Activated CD4-positive, alpha-beta T cell treated with anti-CD3 and anti-CD28 coated beads for 24 hours (primary cell): ENCODE measurements at places on chromosomes 4 and X.

GRCh38 chr4:177097291-177097690, 212.4 kb upstream of the NEIL3 start:
- DNase-seq: no peak

DNA sequence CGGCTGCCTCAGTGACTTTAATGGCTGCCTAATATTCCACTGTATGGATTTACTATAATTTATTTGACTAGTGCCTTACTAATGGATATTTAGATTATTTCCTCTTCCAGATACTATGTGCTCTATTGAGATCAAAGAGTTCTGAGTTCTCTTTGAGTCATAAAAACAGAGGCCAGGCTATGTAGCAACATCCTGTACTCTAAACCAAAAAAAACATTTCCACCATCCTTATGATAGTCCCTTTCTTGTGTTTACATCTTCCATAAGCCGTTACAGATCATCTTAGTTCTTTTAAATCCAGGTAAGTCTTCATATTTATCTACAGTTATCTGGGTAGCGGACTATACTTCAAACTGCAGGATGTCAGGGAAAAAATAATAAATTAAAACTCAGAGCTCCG, 56.6 kb upstream of the TMEM184C start:
- no peak for DNase-seq

GRCh38 chr4:148057984-148058859, 326.3 kb downstream of the ARHGAP10 start:
- no peak for DNase-seq

DNA sequence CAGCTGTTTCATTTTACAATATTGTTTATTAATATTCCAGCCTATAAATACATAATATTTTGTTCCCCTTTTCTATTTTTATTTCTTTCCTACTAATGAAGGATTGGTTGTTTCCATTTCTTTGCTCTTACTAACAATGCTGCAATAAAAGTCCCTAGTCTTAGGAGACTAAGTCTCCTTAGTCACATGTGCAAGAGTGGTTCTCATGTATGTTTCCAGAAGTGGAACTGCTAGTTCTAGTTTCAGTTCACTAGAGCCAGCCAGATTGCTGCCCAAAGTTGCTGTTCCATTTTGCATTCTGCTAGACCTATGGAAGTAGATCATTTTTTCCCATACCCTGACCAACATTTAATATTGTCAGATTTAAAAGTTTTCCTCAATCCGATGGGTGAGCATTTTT, 44.3 kb downstream of the CNGA1 start:
- no peak for DNase-seq

GRCh38 chr4:139594591-139595185, 38.7 kb upstream of the SETD7 start:
- DNase-seq: no peak

DNA sequence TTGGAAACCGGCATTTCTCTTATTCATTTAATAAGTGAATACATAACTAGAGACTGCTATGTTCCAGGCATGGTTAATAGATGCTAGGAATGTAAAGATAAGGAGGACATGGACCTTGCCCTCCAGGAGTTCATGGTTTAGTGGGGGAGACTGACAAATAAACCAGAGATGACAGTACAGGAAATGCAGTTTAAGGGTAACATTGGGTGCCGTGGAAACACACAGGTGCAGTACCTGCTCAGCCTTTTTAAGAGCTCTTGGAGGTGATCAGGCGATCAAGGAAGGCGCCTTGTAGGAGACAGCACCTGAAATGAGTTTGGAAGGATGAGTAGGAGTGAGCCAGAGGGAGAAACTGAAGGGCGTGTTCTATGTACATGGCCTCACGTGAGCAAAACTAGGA, 145.8 kb downstream of the AASDH start:
- no peak for DNase-seq

- DNase-seq: peak; percentile 21
Observed at GRCh38 chr4:37453281-37453998, 208.9 kb downstream of the NWD2 start.

DNA sequence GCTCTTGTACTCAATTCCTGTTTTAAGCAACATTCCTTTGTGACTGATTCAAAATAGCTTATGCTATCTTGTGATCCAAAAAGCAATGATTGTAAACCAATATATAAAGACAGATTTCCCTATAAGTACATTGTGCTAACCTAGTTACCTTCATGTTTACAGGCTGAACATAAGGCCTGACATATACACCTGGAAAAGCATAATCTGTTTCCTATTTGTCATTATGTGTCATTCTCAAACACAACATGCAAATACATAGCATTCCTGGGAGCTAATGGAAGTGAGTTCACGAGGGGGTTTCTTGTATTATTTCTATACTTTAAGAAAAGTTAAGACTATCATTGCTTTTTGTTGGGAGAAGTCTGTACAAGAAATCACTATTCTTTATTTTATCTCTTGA, 638.1 kb upstream of the AGA start:
- no peak for DNase-seq

- no peak for DNase-seq
Observed at GRCh38 chrX:99142745-99143144, 1267.3 kb downstream of the PCDH19 start.

- no peak for DNase-seq
Observed at GRCh38 chr4:41394481-41394894, 137.8 kb downstream of the UCHL1 start.

DNA sequence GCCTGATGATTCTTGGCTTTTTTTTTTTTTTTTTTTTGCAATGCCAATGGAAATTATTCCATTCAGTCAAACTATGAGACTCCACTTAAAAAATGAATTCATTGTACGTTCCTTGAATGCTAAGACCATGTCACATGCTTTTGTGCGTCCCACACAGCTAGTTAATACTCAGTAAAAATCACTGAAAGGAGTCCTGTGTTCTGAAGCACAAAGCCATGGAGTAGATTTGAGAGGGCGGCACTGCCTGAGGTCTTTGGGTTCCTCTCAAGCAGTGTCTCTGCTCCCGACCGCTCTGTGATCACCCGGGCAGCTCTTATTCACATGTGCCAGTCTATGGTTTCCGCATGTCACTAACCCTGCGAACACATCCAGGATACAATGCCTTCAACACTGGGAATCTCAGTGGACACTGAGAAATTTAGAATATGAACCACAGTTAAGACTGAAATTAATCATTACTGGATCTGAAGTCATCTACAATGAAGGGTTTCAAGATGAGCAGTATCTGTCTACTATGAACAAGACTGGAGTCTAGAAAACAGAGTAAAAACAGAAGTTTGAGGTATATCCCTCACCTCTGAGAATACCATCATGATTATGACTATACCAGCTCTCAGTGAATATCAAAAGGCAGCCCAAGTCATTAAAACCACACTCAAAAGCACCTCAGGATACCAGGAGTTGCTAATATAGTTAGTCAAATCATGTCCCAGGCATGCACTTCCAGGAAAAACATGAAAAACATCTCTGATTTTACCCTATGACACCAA, 193.0 kb downstream of the MGST2 start:
- no peak for DNase-seq

- no peak for DNase-seq
Observed at GRCh38 chr4:59920416-59920815, 1279.7 kb upstream of the ADGRL3 start.

DNA sequence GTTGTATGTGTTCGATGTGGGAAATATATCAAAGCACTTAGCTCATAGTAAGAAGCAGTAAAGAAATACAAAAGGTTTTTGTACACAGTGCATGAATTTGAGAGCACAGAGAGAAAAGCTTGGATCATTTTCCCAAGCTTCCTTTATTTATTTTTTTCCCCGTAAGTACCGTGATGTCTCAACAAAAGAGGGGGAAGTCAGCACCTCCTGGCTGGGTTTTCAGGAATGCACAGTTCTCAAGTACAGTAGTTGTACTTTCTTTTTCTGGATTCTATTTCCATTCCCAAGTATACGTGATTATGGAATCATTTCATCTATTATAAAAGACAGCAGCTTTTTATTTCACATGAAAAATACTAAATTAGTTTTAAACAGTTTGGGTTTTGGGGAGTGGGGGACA, 171.5 kb upstream of the EDNRA start:
- DNase-seq: no peak

DNA sequence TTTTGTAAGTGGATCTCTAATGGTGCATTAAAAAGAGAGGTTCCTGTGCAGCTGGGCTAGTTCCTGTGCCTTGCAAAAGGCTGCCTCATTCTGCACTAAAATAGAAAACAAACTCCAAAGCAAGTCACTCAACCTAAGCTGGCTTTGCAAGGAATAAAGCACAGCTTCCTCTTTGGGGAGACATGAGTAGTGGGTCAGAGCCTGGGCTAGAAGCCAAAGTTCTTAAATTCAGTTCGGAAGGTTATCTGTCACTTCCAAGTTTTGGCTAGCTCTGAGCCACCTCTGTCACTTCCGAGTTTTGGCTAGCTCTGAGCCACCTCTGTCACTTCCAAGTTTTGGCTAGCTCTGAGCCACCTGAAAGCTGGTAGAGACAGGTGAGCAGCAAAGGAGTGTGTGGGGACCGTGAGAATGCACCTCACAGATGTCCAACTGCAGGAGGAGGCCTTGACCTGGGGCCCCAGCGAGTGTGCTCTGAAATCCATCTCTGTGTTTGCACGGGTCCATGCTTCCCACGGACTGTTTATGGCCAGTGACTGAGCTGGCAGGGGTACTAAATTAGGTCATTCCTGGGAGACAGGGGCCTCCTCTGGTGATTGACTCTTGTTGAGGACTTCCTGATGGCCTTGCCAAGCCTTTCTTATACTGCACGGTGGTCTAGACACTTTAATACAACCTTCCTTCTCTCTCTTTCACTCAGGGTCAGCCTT, 36.4 kb upstream of the MAMLD1 start:
- no peak for DNase-seq

- DNase-seq: no peak
Observed at GRCh38 chr4:75985116-75985515, 5.6 kb downstream of the SDAD1 start.

GRCh38 chr4:163087805-163088204, 78.9 kb downstream of the NAF1 start:
- no peak for DNase-seq

- no peak for DNase-seq
Observed at GRCh38 chr4:108831886-108832285, 69.0 kb upstream of the ETNPPL start.

- no peak for DNase-seq
Observed at GRCh38 chr4:3355266-3355748, 62.5 kb downstream of the RGS12 start.

- DNase-seq: no peak
Observed at GRCh38 chrX:131840799-131841495, 182.2 kb upstream of the STK26 start.

- DNase-seq: peak; percentile 10
Observed at GRCh38 chr4:71186566-71187403, 152.0 kb upstream of the SLC4A4 start.

GRCh38 chrX:137101273-137101990, 67.6 kb upstream of the GPR101 start:
- no peak for DNase-seq

DNA sequence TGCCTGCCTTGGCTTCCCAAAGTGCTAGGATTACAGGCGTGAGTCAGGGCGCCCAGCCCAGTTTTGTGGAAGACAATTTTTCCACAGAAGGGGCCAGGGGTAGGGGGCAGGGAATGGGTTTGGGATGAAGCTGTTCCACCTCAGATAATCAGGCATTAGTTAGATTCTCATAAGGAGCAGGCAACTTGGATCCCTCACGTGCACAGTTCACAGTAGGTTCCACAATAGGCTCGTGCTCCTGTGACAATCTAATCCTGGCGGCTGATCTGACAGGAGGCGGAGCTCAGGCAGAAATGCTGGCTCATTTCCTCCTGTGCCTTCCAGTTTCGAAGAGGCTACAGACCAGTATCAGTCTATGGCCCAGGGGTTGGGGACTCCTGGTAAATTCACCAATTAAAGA, 491.6 kb upstream of the AADAT start:
- no peak for DNase-seq

GRCh38 chr4:1842993-1843448, 12.9 kb downstream of the LETM1 start:
- no peak for DNase-seq

DNA sequence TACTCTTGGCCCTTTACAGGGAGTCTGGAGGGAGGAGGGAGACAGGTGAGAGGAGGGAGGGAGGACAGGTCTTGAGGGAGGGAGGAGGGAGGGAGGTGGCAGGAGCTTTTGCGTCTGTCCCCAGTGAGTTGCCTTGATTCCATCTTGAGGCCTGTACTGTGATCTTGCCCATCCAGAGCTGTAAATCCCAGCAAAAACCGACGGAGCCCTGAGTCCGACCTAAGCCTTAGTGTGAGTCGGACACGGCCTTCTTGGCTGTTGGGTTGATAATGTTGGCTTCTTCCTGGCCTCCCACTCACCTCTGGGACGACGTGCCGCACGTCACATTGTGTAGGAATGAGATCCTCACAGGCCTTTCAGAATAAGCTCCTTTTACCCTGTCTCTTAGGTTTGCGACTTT, 72.5 kb downstream of the RGS12 start:
- no peak for DNase-seq

- DNase-seq: no peak
Observed at GRCh38 chrX:46690818-46691217, 68.1 kb downstream of the SLC9A7 start.

GRCh38 chr4:176153124-176153523, 42.3 kb downstream of the SPATA4 start:
- no peak for DNase-seq

DNA sequence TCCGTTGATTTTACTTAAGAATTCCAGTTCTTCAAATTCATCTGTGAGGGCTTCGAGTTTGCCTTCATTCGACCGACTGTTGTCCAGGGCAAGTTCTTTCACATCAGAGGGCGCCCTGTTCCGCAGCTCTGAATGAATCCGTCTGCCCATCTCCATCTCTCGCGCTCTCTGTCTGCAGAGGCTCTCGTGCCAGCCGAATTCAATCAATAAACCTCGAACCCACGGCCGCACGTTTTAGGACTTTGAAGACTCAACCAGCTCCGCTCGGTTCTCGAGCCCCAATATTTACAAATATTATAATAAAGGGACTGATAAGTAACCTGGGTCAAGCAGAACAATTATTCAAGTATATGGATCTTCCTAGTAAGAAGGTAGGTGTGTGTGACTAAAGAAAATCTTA, 556.4 kb upstream of the SMIM31 start:
- no peak for DNase-seq

GRCh38 chrX:50707405-50707804, 106.6 kb downstream of the SHROOM4 start:
- DNase-seq: no peak

DNA sequence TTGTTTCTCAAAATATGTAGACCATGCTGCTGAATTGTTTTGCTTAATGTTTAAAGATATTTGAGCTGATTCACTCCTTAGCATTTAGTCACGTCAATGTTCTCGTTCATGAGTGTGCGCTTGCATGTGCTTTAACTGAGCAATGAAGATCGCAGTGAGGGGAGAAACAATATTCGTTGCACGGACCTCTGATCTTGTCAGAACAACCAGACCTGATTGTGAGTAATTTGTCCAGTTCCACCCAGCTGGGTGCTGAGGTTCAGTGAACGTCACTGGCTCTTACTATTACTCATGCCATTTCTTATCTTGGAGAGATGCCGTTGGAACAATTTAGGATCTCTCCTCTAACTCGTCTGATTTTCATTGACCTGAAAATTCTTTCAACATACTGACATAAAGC, 15.0 kb upstream of the PRKX start:
- DNase-seq: no peak
